ENCODE measurements at places on chromosomes 12 and 14.
A peak's percentile ranks its signal among the peaks of the same experiment; 100 is the strongest.

DNA sequence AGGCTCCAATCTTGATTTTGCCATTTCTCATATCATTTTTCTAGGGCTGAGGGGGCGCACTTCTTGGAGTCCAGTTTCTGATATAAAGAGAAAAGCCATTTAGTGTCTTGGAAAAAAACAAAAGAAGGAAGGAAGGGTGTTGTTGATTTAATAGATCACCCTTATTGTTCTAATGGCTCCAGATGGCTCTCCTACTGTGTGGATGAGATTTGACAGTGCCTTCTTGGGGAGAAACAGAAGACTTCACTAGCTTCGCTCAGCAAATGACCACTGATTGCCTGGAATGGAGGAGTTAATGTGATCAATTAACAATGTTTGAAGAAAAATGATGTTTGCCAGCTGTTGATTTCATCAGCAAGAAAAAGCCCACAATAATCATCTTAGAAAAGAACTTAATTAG lies 216.2 kb downstream of the APAF1 start:
- no peak for DNase-seq

- no peak for DNase-seq
Measured at GRCh38 chr12:131075194-131075593, 121.5 kb downstream of the ADGRD1 start.

DNA sequence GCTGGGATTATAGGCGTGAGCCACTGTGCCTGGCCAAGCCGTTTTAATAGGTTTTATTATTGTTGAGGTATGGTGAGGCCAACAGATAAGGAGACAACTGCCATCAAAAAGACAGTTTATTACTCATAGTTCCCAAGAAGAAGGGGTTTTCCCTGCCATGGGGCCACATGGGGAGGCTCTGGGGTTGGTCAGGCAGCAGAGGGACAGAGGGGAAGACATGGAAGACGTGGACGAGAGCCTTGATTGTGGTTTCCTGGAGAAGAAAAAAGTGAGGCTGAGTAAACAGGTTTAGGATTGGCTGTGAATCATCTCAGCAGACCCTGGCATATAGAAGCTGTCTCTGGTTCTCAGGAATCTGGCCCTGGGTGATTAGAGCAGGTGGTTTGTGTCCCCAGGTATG lies 69.9 kb downstream of the FOXN4 start:
- DNase-seq, result no peak

- DNase-seq, result no peak
Measured at GRCh38 chr14:67409461-67409860, 2.5 kb downstream of the PLEK2 start.

DNA sequence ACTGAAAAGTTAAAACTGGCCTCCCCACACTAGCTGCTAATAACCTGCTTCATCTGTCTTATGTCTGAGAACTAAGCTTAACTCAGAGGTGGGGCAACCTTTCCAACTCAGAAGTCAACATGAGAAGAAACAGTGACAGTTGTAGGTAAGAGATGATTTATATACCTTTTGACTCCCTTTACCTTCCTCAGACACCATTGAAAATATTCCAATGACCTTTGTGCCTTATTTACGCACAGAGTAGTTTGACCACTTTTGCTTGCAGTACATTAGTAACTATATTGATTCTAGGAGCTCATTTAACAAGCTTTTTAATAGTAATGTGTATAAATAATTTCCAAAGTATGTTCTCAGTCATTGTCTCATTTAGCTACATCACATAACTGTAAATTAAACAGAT lies 77.6 kb downstream of the ALX1 start:
- no peak for DNase-seq

DNA sequence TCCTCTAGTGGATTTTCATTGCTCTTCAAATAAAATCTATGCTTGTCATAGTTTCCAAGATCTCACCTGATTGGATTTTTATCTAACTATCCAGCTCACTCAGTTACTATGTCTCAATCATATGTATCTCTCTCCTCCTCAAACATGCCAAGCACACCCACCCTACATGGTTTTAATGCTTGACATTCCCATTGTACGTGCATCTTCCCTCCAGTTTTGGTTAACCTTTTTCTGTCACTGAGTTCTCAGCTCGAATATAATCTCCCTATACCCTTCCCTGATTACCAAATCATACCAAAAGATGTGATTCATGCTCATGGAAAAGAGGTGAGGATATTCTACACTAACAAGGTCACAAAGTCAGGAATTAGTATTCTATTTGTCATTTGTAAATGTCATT lies 12.0 kb upstream of the PTPRQ start:
- DNase-seq, result no peak

DNA sequence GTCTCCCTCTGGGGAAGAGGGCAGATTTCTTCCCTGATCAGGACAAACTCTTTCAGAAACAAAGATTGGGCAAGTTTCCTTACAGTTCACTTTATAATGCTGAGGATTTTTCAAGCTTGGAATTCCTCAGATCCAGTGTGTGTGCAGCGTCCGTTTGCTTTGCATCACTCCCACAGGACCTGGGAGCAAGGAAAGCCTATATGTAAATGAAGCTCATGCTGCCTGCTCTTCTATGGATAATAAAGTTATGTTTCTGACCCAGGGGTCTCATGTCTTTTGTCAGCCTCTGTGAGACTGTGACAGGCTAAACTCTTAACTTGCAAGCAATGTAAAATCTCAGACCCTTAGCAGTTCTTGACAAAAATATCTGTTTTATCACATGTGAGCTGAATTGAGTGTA lies 41.6 kb downstream of the TRHDE start:
- DNase-seq, result no peak

DNA sequence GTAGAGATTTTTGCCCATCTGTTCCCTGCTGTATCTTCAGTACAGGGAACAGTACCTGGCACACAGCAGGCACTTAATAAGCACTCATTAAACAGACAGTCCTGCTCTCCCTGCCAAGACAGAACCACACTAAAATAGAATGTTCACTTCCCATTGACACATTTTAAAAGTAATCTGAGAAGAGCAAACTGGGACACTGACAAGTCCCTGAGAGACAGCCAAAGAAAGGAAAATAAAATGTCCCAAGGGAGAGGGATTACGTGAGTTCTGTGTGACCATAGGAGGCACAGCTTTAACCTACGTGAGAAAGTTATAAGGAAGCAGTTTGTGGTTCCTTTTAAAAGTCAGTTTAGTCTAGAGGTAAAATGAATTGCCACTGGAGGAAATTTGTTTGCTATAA lies 43.9 kb upstream of the SYCP3 start:
- DNase-seq, result no peak

DNA sequence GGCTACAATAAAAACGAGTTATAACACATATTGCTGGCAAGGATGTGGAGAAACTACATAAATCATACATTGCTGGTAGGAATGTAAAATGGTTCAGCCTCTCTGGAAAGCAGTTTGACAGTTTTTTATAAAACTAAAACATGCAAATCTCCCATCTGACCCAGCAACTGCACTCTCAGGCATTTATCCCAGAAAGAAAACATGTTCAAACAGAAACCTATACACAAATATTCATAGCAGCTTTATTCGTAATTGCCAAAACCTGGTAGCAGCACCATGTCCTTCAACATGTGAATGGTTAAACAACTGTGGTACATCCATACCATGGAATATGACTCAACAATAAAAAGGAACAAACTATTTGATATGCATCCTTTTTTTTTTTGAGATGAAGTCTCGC lies 10.1 kb upstream of the TMCC3 start:
- no peak for DNase-seq

GRCh38 chr12:48084066-48084465 lies 21.8 kb downstream of the SENP1 start:
- DNase-seq, result peak; percentile 58

GRCh38 chr12:101746661-101747060 lies 7.4 kb upstream of the SYCP3 start:
- DNase-seq, result no peak

DNA sequence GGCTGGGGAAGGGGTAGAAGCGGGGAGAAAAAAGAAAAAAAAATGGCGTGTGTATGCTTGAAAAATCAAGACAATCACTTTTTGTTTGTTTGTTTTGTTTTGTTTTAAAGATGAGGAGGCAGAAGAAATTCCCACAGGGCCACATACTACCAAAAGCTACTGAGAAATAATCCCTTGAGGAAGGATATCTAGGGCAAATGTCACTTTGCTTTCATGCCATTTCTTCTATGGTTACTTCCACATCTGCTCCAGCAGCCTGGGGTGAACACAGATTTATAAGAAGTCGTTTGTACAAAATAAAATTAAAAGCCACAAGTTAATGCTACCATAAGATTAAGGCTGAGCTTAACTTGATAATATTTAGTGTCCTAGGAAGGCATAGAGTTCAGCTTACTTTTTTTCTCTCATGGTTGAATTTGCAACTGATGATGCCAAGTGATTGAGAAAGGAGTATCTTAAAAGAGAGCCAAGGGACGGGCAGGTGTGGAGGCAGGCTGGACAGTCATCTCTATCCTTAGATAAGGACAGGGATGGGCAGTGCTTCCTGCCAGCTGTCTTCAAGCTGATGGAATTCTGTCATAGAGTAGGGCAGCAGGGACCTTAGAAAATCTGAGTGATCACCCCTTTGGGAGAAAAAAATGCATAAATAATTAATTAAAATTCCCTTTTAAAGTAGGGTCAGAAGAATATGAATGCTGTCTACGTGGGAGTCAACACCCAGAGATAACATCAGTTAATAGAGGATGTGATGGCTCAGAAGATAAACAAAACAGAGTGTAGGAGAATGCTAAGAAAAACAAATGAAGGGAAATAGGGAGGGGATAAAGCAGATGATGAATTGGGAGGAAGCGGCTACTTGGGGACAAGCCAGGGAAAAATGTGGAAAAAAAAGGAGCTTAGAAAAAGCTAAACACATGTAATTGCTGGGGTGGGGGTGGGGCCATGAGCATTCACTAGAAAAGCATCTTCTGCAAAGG lies 57.1 kb downstream of the DYRK2 start:
- peak; percentile 67 for DNase-seq

GRCh38 chr12:117144599-117144998 lies 45.4 kb upstream of the TESC start:
- no peak for DNase-seq

DNA sequence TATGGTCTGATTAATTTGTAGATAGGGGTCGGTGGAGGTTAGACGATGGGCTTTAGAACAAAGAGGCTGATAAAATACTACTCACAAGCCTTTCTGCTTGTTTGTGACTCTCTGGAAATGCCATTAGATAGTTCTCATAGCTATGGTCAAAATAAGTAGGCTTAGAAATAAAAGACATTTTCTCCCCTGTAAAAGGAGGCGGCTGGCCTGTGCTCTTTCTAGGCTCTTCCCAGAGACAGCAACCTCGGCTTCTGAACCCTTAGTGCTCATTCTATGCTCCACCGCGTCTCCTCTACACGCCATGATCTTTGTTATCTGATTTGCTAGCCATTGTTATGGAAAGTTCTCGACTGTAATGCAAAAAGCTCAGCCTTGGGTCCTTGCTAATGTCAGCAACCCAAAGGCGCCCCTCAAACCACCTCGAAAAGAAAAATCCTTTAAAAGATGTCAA lies 64.5 kb downstream of the CRADD start:
- peak; percentile 65 for DNase-seq

- DNase-seq, result peak; percentile 37
Measured at GRCh38 chr14:72521968-72522741, 371.7 kb downstream of the DPF3 start.

- DNase-seq, result no peak
Measured at GRCh38 chr12:89821896-89822295, 113.3 kb upstream of the ATP2B1 start.

DNA sequence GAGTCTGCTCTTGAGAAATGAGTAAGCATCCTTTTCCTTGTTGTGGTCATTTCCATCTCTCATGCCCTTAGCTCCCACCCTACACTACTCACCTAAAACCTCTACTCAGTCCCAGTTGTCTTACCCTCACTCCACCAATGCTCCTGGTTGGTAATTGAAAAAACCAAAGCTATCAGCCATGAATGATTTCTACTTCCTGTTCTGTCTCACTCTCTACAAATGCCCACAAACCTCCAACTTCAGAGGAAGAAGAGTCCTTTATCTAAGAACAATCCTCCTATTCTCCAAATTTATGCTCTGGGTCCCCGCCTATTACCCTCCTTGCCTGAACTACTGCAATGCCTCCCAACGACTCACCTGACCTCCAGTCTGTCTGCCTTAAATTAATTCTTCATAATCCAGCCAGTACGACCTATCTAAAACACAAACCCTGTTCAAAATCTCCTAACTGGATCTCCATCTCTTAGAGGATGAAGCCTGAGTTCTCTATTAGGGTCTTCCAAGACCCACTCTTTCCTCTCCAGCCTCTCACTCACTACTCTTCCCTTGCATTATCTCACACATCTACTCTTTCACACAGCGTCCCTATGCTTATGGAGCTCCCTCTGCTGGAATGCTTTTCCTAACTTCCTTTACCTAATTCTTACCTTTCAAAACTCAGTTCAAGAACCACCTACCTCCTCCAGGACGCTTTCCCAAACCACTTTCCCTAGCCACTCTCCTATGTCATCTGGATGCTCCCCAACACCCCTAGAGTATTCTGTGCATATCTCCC lies 2.2 kb downstream of the DHRS1 start:
- DNase-seq, result peak; percentile 38

GRCh38 chr14:91418387-91419043 lies 895 bp upstream of the CCDC88C start:
- DNase-seq, result peak; percentile 59

- no peak for DNase-seq
Measured at GRCh38 chr12:116245189-116245588, 32.3 kb downstream of the MED13L start.

- DNase-seq, result no peak
Measured at GRCh38 chr12:117105902-117106301, 6.7 kb upstream of the TESC start.

- no peak for DNase-seq
Measured at GRCh38 chr14:35252451-35252868, 39.7 kb upstream of the PSMA6 start.

- no peak for DNase-seq
Measured at GRCh38 chr14:55085060-55085660, 33.7 kb downstream of the MAPK1IP1L start.

DNA sequence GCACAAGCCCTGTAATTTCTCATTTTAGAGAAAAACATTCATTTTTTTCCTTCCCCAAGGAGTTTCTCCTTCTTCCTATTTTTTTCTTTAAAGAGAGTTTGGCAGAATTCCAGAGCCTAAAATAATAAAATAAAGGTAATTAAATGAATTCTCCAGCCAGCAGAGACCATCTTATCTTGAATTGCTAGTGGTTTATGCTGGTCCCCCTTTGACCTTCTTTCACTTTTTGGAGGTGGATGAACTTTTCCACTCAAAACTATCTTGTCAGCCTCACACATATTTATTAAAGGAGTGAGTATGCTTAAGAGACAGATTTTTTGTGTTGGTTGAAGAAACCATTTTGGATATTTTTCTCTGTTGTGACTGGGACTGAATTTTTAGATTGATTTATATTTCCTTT lies 47.6 kb downstream of the ADIPOR2 start:
- no peak for DNase-seq

DNA sequence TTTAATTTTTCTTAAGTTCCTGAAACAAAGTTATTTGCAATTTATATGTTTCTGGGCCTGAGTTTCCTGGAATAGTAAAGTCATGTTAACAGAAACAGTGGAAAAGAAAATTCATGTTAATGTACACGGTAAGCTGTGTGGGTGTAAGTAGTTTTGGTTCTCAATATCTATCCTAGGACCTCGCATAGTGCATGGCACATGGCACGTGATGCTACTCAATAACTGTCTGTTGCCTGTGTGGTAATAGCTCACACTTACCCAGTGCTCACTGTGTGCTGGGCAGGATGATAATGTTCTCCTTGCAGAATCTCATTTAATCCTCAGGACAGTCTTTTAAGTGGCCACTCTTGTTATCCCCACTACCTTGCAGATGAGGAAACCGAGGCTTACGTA lies 100.7 kb downstream of the DUSP16 start:
- no peak for DNase-seq
